Natural killer cell (primary cell): ENCODE measurements at places on chromosomes 2 and 18. TPM values are rescaled to one million over a fixed set of nuclear protein-coding genes. Genes with fewer than 3 reads are reported as not detected.

GRCh38 chr2:113060396-113060795 lies 1.4 kb downstream of the IL36RN start:
- H3K27ac ChIP-seq, result no peak overlapping the region
- no peak overlapping the region for H3K4me3 ChIP-seq
- no peak for DNase-seq
- H3K36me3 ChIP-seq, result no peaks in the 10 kb centered on the region
- H3K4me1 ChIP-seq, result no peaks in the 10 kb centered on the region

DNA sequence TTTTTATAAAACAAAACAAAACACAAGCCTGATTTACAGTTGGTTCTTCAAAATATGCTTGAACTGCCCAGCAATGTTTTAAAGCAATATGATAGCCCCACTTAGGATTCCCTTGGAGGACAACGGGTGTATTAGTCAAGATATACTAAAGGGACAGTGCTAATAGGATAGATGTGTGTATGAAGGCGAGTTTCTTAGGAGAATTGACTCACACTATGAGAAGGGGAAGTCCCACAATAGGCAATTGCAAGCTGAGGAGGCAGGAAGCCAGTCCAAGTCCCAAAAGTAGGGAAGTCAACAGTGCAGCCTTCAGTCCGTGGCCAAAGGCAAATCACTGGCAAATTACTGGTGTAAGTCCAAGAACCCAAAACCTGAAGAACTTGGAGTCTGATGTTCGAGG lies 167.9 kb downstream of the CBLN2 start:
- no peak overlapping the region for H3K4me3 ChIP-seq
- H3K4me1 ChIP-seq, result no peaks in the 10 kb centered on the region
- H3K36me3 ChIP-seq, result no peaks in the 10 kb centered on the region
- H3K27me3 ChIP-seq, result no peaks in the 10 kb centered on the region

- H3K27me3 ChIP-seq, result no peaks in the 10 kb centered on the region
- peak overlapping the region; percentile 92 for H3K4me3 ChIP-seq
- peak overlapping the region; percentile 90 for H3K27ac ChIP-seq
- no peak for DNase-seq
- no peaks in the 10 kb centered on the region for H3K36me3 ChIP-seq
Observed at GRCh38 chr2:54559593-54560145, 103.5 kb downstream of the SPTBN1 start.

DNA sequence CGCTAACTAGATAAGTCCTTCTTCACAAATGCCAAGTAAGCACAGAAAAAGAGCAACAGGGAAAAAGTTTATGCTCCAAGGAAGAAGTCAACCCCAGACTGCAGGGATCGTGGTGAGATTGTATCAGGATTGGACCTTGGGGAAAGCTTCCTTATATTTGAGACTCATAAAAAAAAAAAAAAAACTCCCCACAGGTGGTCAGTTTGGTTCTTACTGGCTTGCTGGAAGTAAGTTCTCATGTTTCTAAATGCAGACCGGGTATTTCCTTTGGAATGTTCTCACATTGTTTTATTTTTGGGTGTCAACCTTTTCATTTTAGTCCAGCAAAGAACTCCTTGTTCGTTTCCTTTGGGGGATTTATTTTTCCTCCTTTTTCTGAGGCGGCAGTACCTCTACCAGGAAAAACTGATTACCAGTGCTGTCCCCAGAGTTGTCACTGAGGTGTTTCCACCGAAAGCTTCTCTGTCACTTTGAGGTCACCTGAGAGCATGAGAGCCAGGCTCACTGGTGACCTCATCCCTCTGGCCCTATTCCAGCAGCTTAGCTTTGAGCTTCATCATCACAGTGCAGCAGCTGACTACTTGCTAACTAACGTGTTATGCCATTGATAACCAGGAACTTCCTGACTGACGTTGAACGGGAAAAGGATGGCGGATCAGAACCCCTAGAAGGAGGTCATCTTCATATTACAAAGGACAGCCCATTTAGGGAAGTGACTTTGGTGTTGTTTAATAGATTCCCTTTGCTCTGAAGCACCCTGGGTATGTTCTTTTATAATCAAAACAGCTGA lies 16.8 kb upstream of the ATP8B1 start:
- H3K4me3 ChIP-seq, result no peak overlapping the region
- H3K4me1 ChIP-seq, result no peaks in the 10 kb centered on the region
- DNase-seq, result no peak
- H3K36me3 ChIP-seq, result no peaks in the 10 kb centered on the region
- H3K27ac ChIP-seq, result no peak overlapping the region

The INPP5D gene
- 498 TPM for total RNA-seq

DNA sequence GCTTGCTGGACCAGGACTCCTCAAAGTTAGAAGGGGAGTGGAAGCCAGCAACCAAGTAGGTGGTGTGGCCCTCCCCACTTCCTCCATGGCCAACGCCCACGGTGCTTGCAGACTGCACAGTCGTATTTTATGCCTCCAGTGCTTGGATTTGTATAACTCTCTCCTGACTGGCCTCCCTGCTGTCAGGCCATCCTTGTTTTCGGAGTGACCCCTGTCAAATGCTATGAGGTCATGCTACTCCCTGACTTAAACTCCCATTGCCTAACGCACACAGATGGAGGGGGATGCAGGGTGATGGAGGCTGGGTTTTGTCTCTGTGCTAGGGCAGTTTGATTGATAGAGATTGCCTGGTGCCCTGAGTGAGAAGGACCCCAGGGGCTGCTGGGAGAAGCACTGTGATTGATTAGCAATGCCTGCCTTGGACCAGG lies 36.1 kb downstream of the GLI2 start:
- no peak for DNase-seq
- no peaks in the 10 kb centered on the region for H3K36me3 ChIP-seq
- H3K27me3 ChIP-seq, result no peaks in the 10 kb centered on the region

- no peak overlapping the region for H3K4me3 ChIP-seq
- H3K27me3 ChIP-seq, result no peaks in the 10 kb centered on the region
- H3K27ac ChIP-seq, result no peak overlapping the region
- DNase-seq, result no peak
Observed at GRCh38 chr2:165610591-165611029, 141.1 kb downstream of the CSRNP3 start.

DNA sequence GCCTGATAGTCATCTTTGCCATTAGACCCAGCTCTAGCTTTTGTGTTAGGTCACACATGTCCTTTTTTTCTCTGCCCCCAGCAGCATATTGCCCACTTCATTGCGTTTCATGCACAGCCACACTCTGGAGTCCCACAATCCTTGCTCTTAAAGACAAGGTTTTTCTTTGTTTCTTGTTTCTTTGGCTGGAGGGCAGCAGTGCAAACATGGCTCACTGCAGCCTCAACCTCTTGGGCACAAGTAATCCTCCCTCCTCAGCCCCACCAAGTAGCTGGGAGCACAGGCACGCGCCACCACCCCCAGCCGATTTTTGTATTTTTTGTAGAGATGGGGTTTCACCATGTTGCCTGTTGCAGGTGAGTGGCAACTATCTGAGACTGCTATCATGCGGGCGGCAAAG lies 16.9 kb upstream of the PAPOLG start:
- H3K27me3 ChIP-seq, result peaks cover 2% of the 10 kb centered on the region
- H3K27ac ChIP-seq, result no peak overlapping the region
- no peak for DNase-seq
- H3K4me3 ChIP-seq, result no peak overlapping the region
- H3K4me1 ChIP-seq, result peaks cover 3% of the 10 kb centered on the region

DNA sequence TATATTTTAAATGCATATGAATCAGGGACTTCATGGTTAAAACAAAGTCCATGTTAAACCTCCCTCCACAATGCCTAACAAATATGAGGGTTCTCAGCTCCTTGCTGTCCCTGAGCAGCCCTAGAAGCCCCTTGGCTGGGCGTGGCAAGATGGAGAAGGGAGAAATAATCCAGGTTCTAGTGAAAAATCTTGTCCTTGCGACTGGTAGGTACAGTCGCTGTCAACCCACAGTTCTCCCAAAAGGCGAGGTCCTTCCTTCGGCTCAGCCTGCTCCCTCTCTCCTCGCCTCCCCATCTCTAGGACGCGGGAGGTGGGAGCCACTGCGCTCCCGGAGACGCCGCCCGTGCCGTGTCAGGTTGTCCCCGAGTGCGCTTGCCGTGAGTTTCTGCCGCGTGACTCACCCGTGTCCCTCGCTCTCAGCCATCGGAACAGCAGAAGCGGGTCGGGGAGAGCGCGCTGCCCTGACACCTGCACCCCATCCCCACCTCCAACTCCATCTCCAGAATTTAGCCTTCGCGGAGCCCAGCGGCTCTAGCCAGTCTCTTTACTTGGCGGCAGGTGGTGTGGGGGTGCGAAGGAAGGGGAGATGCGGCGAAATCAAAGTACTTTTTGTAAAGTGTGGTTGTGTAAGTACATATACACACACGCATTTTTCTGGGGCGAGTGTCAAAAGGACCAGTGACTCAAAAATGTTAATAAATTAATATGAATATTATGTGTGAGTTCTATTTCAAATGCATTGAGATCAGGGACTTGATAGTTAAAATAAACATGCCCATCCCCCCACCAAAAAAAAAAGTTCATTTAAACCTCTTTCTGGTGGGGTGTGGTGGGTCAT lies 65.1 kb upstream of the TMEM17 start:
- H3K36me3 ChIP-seq, result no peaks in the 10 kb centered on the region
- H3K27me3 ChIP-seq, result peaks cover 5% of the 10 kb centered on the region
- no peak overlapping the region for H3K4me3 ChIP-seq
- peaks cover 3% of the 10 kb centered on the region for H3K4me1 ChIP-seq
- no peak for DNase-seq
- no peak overlapping the region for H3K27ac ChIP-seq

- no peaks in the 10 kb centered on the region for H3K36me3 ChIP-seq
- H3K27ac ChIP-seq, result no peak overlapping the region
- no peaks in the 10 kb centered on the region for H3K4me1 ChIP-seq
- no peak overlapping the region for H3K4me3 ChIP-seq
- H3K27me3 ChIP-seq, result no peaks in the 10 kb centered on the region
- DNase-seq, result no peak
Observed at GRCh38 chr2:212441141-212441540, 97.5 kb downstream of the ERBB4 start.

DNA sequence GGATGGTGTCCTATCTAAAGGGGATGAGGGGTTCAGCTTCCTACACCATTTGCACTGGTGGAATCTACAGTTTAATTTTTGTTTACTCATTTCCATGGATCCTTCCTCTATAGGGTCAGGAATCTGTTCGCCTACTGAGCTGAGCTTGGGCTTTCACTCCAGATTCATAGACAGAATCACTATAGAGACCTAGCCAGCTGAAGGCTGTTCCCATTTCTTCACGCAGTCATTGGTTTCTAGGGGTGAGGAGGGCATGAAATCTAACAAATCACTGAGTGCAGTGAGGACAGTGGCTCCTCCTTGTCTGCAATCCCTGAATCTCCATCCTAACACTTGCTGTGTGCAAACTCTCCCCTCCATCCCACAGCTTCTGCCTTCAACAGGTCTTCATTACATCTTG lies 578.5 kb downstream of the TSN start:
- no peaks in the 10 kb centered on the region for H3K36me3 ChIP-seq
- no peak overlapping the region for H3K4me3 ChIP-seq
- H3K4me1 ChIP-seq, result no peaks in the 10 kb centered on the region
- no peak overlapping the region for H3K27ac ChIP-seq
- H3K27me3 ChIP-seq, result no peaks in the 10 kb centered on the region
